ENCODE measurements at places on chromosomes 6 and 20. TPM values are rescaled to one million over a fixed set of nuclear protein-coding genes. Genes with fewer than 3 reads are reported as not detected.

Gene PAK5
- total RNA-seq: not detected

- DNase-seq: peak; percentile 83
These were observed 3.3 kb upstream of the RAET1G start for GRCh38 chr6:149925974-149926777.

DNA sequence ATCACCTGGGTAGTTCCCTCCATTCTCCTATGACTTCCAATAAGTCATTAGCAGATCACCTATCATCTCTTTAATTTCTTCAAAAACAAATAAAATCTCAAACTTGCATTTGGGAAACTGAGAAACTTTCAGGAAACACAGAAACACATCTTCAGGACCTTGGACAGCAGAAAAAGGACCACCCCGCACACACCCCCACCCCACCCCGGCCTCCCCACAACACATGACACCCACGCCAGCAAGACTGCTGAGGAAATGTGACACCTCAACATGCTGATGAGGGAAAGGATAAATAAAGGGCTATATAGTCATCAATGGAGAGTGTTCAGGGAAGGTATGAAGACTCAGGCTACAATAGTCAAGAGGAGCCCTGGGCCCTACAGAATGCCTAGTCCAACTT is 15.6 kb upstream of the TRIM39 start:
- DNase-seq: no peak

Gene CST5
- total RNA-seq: not detected

GRCh38 chr20:22466447-22467171 is 117.8 kb downstream of the FOXA2 start:
- DNase-seq: no peak

Gene ROS1
- not detected for total RNA-seq

GRCh38 chr6:134921276-134921675 is 28.6 kb downstream of the ALDH8A1 start:
- DNase-seq: no peak

GRCh38 chr20:63333241-63333836 is 27.8 kb downstream of the CHRNA4 start:
- DNase-seq: no peak

Gene BNIP5
- not detected for total RNA-seq

DNA sequence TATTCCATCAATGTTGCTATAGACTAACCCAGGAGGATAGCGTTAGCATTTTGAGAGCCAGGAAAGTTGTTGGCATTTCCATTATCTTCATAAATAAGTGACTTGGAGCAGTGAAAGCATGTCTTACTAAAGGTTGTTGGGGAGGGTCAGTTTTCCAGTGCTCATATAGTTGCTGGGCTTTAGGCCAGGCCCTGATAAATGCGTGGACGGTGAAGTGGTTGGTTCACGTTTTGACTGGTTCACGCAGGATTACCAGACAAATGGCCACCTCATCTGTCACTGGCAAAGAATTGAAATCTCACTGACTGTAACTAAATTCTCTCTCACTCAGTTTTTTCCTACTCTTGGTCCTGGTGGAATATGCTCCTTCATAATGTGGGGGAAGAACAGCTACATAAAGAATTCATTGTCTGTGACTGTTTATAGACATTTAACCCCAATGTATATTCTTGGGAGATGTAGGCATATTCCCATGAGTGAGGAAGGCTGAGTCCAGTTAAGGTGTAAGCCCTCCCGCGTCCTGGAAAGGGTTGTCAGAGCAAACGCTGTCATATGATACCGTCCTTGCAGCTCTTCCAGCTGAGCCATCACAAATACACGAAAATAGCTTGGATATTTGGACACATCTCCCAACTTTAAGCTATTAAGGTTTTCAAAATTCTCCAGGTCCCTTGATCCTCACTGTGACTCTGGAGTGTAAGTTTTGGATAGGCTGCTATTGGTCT is 27.8 kb downstream of the LRRC1 start:
- no peak for DNase-seq

Gene FAM83C
- not detected for total RNA-seq

GRCh38 chr6:75213732-75214131 is 7.9 kb upstream of the COL12A1 start:
- DNase-seq: no peak

Gene NRN1
- not detected for total RNA-seq

DNA sequence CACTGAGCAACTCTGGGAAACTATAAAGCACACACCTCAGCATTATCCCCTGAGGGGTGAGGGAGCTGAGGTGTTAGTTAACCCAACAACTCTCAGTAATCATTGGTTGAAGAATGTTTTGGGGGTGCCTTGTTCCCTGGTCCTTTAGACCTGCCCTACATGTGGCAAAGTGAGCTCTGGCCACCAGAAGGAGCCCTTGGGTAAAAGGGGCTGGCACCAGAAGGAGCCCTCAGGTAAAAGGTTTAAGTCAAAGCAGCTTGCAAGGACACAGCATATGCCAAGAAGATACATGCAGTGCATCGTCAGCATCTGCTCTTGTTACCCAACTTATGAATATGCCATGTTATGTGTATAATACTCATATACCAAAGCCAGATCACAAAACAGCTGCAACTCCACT is 1081.7 kb downstream of the KIF16B start:
- DNase-seq: no peak

Gene SYNJ2
- total RNA-seq: 31.6 TPM

DNA sequence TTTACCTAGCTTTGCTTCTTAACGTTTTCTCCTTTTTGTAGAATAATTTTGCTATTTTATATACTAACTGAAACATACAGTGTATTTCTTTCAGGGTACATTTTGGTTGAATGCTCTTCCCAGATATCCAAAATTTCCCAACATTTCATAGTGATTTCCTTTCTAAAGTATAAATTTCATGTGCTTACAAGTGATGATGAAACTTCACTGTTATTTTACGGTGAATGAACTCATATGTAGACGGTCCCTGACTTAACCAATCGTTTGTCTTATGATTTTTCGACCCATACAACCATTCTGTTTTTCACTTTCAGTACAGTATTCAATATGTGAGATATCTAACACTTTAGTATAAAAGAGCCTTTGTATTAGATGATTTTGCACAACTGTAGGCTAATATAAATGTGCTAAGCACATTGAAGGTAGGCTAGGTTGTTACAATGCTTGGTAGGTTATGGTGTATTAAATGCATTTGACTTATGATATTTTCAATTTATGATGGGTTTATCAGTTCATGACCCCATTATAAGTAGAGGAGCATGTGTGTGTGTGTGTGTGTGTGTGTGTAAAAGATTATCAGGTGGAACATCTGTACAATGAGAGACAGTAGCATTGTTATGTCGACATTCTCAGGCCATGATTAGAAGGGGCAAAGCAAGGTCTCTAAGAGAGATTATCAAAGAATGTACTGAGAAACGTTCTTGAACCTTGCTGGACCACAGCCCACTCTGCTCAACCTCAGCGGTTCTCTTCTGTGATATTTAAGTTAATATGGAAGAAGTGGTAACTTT is 20.9 kb downstream of the HIVEP1 start:
- DNase-seq: no peak

- DNase-seq: no peak
These were observed 231.0 kb upstream of the PRND start for GRCh38 chr20:4490606-4491280.

- no peak for DNase-seq
These were observed at the start of gene TRIM10 for GRCh38 chr6:30160785-30161531. TRIM10 (minus strand) TSS chr6:30161211; CDS start chr6:30160858, 353 bp downstream.

GRCh38 chr6:144007478-144008119 is 460 bp downstream of the PLAGL1 start:
- DNase-seq: no peak

GRCh38 chr20:51910321-51911050 is 108.2 kb upstream of the SALL4 start:
- DNase-seq: no peak

Gene PRRT1
- total RNA-seq: 0.84 TPM

Gene OR2J1
- not detected for total RNA-seq

Gene CRIP3
- total RNA-seq: 6.4 TPM

GRCh38 chr6:35754452-35755277 is 17.8 kb downstream of the ARMC12 start:
- no peak for DNase-seq

DNA sequence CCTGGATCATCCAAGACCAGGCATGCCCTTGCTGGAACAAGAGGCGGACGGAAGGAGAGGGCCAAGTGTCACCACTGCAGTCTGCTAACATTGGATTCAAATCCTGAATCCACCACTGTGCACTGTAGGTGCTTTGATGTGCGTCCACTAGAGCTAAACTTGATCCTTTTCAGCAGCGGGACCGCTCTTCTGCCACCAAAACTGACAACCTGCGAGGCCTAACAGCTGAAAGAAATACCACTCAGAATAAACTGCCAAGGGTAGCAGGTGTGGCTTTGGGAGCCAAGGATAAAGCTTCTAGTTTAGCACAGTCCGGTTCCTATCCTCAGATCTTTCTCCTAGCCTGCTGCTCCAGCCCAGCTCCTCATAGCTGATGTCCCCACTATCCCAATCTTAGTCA is 108.0 kb downstream of the ATXN1 start:
- DNase-seq: no peak

DNA sequence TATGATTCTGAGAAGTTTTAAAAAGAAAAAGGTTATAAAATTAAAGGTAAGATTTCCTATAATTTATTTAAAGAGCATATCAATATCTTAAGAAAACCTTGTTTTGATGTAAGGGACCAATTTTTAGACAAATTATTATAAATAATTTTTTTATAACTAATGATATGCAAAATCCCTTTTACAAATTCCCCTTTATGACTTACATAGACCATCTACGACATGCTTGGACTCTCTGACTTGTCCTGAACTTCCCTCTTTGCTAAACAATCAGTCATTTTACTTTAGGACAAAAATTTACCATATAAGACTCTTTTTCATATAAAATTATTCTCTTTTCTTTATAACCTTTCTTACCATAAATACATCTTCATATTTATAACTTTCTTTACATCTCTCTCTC is 15.3 kb upstream of the ANGPT4 start:
- no peak for DNase-seq

DNA sequence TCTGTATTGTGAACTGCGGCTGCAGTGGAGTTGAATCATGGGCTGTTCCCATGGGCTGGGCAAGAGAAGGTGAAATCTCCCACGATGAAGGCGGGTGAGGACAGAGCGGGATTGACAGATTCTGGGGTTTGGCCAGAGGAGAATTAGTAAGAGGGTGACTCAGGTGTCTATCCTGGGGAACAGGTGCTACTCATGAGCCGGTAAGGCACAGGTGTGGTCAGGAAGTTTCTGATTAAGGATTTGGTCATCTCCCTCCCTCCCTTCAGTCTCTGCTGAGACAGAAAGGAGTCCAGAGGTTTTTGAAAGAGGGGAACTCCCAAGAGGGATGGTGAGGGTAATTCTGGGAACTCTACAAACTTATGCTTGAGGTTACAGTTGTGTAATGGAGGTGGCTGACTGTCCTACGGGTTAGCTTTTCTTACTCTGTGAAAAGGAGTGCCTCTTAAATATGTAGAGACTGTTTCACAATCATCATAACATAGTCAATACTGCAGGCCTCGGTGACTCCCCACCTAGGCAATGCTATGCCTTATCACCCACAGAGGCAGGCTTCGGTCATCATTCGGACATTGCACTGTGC is 31.5 kb downstream of the SERPINB1 start:
- no peak for DNase-seq

DNA sequence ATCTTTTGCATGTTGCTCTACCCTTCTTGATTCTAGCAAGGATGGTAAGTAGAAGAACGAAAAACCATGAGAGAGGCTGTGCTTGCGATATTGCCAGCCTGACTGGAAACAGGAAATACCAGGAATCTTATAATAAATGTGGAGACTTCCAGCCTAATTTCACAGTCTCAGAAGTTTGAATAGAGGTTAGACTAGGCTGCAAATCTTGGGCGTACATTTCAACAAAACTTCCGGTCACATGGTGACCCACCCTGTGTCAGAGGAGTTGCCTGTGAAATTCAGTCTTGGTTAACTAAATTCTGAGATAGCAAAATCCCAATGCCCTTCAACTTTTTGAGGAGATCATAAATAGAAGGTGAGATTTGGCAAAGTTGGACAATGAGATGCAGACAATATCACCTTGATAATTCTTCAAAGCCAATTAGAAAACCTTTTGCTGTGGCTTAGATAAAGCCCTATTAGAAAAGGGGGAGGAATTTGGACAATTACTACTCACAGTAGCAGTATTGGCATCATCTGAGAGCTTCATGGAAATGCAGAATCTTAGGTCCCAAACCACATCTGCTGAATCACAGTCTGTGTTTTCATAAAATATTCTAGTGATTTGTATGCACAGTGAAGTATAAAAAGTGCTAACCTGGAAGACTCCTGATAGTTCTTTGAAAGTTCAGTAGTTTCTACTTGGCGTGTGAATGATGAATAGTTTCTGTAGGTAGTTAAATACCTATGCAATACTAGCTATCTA is 262.0 kb upstream of the JAG1 start:
- no peak for DNase-seq

Gene FOXP4
- 17.4 TPM for total RNA-seq

Gene FAM162B
- not detected for total RNA-seq

Gene LY6G5B
- 23.4 TPM for total RNA-seq

DNA sequence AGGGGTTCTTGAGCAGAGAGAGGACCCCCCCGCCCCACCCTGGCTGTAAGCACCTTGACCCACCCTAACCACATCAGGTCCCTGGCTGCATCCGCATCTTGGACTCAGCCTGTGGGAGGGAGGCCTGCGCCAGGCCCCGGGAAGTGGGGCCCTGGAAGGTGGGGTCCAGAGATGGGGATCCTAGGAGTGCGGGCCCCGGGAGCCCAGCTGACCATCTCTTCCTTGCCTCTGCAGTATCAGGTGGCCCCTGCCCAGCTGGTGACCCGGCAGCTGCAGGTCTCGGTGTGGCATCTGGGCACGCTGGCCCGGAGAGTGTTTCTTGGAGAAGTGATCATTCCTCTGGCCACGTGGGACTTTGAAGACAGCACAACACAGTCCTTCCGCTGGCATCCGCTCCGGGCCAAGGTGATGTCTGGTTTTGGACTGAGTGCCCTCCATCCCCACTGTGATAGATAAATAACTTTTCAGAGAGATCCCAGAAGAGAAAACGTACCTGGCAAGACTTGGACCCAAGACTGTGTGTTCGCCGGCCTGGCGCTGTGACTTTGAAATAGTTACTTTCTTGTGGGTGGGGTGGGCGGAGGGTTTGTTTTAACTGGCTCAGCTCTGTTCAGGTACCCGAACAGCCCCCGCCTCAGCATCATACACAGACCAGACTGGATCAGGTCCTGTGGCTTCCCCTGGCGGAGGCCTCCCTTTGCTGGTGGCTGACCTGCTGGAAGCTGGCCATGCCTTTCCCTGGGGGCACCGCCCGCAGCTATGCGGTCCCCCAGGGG is 62.0 kb downstream of the EZR start:
- no peak for DNase-seq

Gene FNDC11
- not detected for total RNA-seq

Gene PRICKLE4
- 0.60 TPM for total RNA-seq

DNA sequence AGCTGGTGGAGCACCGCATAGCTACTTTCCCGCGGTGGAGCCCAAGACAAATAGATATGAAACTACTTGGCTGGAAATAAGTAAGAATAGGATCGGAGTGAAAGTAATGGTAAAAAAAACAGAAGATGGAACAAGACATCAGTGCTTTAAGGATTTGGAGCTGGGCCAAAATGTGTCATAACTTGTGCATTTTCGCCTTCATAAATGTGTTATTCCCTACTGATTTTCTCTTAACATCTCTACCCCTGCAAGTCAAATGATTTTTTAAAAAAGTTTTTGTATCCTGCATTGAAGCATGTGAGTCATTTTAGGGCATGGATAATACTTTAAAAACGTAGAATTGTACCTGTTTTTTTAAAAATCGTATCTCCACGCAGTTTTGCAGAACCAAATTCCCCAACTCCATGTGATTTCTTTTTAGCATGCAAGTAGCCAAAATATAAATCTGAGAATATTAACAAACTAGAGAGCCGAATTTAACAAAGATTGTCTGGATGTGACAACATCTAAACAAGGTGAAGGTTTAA is 882 bp upstream of the FAM184A start:
- no peak for DNase-seq

GRCh38 chr20:23349338-23350195 is 1.0 kb upstream of the NXT1 start:
- no peak for DNase-seq
